PC-3 (cell line): ENCODE measurements at places on chromosomes 6 and 20. TPM values are rescaled to one million over a fixed set of nuclear protein-coding genes. Genes with fewer than 3 reads are reported as not detected.

GRCh38 chr20:45433316-45433715, 17.4 kb downstream of the PIGT start:
- DNase-seq: no peak

DNA sequence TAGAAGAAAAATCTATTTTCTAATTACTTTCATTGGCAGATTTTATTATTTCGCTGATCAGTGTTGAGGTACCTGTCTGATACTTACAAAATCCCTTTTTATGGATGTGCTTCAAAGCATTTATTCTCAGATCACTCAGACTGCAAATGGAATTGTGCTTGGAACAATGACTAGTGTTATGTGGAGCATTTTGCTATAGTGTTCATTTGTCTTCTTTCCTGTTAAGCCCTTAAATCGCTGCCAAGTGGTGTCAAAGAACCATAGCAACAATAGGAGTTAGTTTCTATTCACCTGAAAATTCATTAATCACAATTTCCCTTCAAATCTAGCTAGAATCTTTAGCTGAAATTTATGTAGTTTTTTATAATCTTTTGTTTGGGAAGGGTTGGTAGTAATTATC, 29.8 kb downstream of the SMPDL3A start:
- DNase-seq: no peak

DNA sequence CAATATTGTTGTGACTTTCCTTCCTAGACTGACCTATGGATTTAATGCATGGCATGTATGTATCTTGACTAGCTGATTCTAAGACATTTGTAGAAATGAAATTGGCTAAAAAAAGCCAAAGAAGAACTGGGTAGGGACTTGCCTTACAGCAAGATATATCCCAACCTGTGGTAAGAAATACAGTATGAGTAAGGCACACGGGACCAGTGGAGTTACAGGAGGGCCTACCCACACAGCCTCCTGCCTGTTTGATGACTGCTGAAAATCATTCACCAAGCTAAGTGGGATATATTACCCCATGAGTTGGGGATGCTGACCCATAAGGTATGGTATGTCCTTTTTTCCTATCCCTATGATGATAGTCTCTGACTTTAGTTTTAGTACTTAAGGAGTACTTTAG, 112.2 kb downstream of the INSM1 start:
- no peak for DNase-seq

DNA sequence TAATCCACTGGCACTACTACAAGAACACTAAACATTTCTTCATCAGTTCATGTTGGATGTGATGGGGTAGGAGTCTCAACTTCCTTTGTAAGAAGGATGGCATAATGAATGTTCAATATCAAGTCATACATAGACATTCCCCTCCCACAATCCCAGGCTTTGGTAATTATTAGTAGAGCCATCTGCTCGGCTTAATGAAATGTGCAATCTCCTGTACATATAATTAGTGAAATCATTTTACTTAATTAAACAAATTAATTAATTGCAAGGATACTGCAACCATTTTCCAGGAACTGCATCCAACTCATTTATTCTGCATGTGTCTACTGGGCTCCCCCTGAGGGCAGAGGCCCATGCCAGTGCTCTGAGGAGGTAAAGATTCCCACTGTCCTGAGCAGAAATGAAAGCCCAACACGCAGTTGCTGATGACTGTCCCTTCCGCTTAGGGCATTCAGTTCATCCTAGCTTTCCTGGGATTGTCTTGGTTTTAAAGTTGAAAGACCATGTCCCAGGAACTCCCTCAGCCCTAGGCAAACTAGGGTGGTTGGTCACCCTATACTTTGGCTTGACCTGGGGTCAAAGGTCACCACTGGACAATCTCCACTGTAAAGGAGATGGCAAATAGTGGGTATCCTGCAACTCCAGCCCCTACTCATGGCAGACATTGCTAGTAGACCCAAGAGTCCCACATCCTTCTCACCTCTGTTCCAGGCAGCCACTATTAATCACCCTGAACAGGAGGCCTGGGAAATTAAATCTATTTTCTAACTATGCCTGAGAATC, 109.8 kb downstream of the TRERF1 start:
- DNase-seq: no peak

DNA sequence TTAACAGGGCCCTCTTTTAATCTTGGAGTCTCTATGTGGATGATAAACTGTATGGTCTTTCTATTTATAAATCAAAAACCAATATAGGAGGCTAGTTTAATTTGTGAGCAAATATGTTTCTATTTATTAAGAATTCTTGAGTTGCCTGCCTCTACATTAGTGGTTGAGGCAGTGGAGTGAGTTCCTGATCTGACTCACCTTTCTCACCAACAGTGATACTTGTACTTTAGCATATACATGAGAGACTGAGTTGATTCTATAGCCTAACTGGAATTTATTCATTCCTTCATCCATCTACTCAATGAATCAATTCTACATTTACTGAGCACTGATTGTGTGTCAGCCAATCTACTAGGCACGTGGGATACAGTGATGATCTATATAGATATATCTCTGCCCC, 126.9 kb downstream of the TRMT11 start:
- DNase-seq: no peak

GRCh38 chr6:150266963-150267685, 101.7 kb upstream of the IYD start:
- DNase-seq: no peak

GRCh38 chr20:774016-774659, 5.8 kb upstream of the SLC52A3 start:
- DNase-seq: no peak

HMGCLL1 gene
- not detected in 2 replicates for total RNA-seq

F13A1 gene
- not detected in 2 replicates for total RNA-seq

GDAP1L1 gene
- not detected in 2 replicates for total RNA-seq

SLC17A4 gene
- total RNA-seq: not detected in 2 replicates

CCN6 gene
- not detected in 2 replicates for total RNA-seq

AGPAT4 gene
- 3.8 and 3.9 TPM in 2 replicates for total RNA-seq
